Activated naive CD4-positive, alpha-beta T cell (primary cell): ENCODE measurements at places on chromosomes 16 and 17.
A peak's percentile ranks its signal among the peaks of the same experiment; 100 is the strongest.

DNA sequence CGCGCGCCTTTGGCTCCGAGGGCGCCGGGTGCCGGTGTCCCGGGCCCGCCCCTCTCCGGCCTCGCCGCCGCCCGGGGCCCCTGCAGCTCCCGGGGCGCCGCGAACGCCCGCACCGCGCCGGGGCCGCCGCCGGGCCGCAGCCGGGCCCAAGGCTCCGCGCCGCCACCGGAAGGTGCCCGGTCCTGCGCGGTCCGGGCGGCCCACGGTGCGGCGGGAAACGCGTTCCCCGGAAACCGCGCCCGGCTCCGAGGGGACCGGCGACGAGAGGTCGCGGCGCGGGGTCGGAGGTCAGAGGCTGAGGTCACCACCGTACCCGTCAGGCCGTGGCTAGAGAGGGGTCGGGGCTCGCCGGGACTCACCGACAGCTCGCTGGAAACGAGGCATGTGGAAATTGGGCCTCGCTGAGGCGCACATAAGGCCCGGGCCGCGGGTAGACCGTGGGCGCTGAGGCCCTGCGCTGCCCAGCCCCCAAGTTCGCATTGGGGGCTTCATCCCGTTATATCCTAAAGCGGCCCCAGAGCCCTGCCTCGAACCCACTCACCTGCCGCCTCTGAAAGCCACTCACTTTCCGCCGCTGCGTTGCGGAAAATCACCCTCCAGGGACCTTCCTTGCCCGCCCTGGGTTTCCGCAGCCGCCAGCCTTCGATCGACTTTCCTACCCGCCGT lies at the start of gene DUS1L:
TSS of gene DUS1L (minus strand) at position 167 of the 666 bp plus-strand sequence. CDS start 745 bp downstream, outside the sequence.
- peak; percentile 45 for DNase-seq

DNA sequence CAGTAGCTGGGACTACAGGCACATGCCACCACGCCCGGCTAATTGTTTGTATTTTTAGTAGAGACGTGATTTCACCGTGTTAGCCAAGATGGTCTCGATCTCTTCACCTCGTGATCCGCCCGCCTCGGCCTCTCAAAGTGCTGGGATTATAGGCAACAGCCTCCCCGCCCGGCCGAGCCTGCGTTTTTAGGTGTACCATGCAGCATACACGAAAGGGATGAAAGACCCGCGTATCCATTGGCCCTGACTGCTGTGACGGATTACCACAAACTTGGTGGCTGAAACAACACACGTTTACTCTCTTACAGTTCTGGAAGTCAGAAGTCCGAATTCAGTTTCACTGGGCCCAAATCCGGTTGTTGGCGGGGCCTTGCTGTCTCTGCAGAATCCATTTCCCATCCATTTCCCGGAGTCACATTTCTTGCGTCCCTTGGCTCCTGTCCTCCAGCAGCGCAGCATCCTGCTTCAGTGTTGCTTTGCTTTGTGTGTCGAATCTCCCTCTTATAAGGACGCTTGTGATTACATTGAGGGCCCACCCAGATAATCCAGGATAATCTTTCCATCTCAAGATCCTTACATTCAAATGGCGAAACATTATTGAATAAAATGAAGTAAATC lies 8.3 kb upstream of the GUCY2D start:
- DNase-seq, result no peak

- no peak for DNase-seq
Measured at GRCh38 chr16:28098171-28098958, 34.9 kb upstream of the GSG1L start.

GRCh38 chr16:49093939-49094338 lies 187.7 kb downstream of the CBLN1 start:
- no peak for DNase-seq

DNA sequence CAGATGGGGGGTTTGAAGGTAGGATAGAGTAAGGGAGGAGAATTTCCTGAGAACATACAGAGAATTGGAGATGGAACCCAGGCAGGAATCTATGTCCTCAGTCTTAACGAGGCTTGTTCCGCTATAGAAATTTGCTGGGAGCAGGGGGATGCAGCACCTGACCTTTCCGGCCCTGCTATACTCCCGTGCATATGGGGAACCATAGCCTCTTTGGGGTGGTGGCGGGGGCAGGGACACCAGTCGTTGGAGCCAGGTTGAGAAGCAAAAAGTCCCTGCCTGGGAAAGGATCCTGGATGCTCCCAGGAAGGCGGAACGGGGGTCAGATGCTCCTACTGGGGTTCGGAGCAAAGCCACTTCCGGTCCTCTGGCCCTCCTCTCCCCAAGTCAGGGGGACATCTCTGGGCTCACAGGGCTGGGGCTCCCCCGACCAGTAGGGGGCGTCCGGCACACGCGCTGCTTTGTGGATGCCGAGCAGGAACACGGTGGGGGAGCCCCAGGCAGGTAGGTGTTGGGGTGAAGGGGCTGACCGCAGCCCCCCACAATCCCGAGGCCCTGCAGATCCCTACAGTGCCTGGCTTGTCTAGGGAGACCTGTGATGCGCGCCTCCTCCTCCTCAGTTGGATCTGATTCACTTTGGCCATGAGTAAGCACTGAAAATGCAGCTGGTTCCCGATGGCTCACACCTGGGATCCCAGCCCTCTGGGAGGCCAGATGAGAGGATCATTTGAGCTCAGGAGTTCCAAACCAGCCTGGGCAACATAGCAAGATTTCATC lies 15.5 kb upstream of the TFAP4 start:
- DNase-seq, result peak; percentile 52

DNA sequence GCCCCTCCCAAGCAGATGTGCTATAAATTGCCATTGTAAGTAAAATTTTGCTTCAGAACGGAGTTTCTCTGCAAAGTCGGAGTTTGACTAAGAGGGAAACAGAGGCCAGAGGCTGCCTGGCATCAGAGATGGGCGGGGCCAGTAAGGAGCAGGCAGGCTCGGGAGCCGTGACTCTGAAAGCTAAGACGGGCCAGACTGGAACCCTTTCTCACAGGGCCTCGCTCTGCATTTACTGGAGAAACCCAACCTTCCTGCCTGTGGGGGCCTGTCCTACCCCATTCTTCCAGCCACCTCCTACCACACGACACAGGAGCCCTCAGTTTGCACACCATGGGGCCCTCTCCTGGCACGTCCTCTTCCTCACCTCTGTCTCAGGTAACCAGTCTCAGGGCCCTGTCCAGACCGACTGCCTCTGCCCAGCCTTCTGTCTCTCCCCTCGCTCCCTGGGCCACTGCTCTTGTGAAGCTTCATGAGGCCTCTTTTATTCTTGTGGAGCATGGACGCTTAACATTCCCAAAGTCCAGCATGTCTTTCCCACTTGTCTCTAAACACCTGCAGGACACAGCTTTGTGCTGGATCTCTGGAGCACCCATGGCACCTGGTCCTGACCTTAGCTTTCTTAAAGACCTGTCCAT lies 48.4 kb upstream of the ACSF3 start:
- DNase-seq, result no peak

DNA sequence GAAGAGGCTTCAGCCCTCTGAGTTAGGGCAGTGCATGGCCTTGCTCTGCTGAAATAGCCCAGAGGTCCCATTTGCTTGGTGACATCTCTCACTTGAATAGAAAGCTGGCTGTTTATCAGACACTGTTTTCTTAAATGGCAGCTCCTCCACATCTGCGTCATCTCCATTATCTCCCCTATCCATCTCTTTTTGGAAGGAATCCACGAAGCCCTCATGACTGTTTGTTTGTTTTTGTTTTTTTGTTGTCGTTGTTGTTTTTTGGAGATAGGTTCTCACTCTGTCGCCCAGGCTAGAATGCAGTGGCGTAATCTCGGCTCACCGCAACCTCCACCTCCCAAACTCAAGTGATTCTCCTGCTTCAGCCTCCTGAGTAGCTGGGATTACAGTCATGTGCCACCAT lies 16.6 kb downstream of the NAA60 start:
- no peak for DNase-seq

GRCh38 chr16:83856792-83857191 lies 42.1 kb upstream of the MLYCD start:
- no peak for DNase-seq

GRCh38 chr17:14204084-14204483 lies 32.6 kb downstream of the CDRT15 start:
- DNase-seq, result no peak
